Stimulated activated naive CD4-positive, alpha-beta T cell (primary cell): ENCODE measurements at places on chromosomes 16 and 17.

GRCh38 chr17:41404024-41404671, 6.7 kb upstream of the KRT31 start:
- DNase-seq = no peak

DNA sequence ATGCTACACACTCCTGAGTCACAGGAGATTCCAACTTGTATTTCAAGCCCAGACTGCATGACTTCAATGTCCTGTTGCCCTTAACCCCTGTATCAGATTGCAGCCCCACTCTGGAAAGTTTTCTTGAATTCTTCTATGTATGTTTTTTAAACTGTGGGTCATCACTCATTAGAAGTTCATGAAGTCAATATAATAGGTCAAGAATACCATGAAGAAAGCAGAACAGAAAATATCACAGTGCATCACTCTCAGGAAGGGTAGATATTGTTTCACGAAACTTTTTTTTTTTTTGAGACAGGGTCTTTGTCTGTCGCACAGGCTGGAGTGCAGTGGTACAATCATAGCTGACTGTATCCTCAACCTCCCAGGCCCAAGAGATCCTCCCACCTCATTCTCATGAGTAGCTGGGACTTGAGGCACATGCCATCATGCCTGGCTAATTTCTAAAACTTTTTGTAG, 20.5 kb downstream of the PRKCB start:
- DNase-seq = no peak

GRCh38 chr17:877630-878029, 95.5 kb downstream of the MRM3 start:
- DNase-seq = no peak

DNA sequence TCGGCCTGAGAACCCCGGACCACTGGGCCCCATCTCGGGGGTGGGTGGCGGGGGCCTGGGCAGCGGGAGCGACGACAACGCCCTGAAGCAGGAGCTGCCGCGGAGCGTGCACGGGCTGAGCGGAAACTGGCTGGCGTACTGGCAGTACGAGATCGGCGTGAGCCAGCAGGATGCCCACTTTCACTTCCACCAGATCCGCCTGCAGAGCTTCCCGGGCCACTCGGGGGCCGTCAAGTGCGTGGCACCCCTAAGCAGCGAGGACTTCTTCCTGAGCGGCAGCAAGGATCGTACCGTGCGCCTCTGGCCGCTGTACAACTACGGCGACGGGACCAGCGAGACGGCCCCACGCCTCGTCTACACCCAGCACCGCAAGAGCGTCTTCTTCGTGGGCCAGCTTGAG, 8.9 kb upstream of the SERPINF2 start:
- DNase-seq = no peak

GRCh38 chr16:90009172-90009899, 9.9 kb downstream of the DBNDD1 start:
- no peak for DNase-seq

DNA sequence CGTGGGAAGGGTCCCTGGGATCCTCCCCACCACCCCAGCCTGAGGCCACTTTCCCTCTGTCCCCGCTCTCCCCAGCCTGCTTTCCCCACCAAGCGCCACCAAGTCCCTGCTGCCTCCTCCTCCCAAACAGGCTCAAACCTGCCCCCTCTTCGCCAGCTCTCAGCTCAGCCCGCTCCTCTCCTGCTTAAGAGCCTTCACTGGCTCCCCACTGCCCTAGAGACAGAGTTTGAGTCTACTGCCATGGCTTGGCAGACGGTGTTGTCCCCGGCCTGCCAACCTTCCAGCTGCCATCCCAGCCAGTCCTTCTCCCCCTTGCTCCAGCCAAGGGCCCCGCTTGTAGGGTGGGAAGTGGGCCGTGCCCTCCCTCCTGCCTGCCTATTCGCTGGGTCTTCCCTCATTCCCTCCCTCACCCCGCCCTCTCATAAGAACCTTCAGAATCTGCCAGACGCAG, 11.1 kb downstream of the IL4R start:
- DNase-seq = no peak

DNA sequence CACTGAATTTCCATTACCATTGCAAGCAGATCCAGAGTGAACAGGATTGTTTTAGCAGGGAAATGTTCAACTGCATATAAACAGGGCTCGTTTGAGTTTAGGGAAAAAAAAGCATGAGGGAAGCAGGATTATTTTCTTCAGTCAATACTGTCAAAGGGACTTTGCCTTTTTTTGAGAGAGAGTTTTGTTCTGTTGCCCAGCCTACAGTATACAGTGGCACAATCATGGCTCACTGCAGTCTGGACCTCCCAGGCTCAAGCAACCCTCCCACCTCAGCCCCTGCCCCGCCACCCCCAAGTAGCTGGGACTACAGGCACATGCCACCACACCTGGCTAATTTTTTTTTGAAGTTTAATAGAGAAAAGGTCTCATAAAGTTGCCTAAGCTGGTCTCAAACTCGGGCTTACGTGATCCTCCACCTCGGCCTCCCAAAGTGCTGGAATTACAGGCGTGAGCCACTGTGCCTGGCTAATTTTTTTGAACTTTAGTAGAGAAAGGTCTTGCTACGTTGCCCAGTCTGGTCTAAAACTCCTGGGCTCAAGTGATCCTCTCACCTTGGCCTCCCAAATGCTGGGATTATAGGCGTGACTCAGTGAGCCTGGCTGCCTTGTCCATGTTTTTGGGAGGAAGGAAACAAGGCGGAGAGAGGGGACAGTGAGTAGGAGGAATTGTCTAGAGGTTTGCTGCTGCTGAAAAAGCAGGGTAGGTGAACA, 14.8 kb downstream of the PKD1L3 start:
- no peak for DNase-seq

- DNase-seq = no peak
Observed at GRCh38 chr17:20184181-20184580, 175.0 kb downstream of the SPECC1 start.
